ENCODE measurements at places on chromosomes 5 and 9.
A peak's percentile ranks its signal among the peaks of the same experiment; 100 is the strongest.

GRCh38 chr5:11047030-11047429 is 286.0 kb upstream of the DAP start:
- DNase-seq, result no peak

- no peak for DNase-seq
These were observed 17.4 kb downstream of the TMOD1 start for GRCh38 chr9:97518909-97519307.

GRCh38 chr5:75526070-75526469 is 14.4 kb downstream of the POLK start:
- no peak for DNase-seq

DNA sequence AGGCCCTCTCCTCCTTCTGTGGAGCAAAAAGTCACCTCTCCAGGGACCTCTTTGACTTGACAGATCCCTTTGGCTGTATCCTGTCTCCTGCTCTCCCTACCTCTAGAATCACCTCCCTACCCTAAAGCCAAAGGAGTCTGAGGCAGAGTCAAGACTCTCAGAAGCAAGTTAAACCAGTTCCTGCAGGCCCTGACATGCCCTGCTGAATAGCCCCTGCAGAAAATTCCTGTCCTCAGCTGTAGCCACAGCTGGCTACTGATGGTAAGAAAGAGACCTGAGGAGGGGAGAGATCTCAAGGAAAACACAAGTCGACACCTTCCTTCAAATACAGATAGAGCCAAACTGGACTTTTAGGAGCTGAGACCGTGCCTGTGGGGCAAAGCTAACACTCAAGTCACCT is 23.7 kb upstream of the UBAP2 start:
- DNase-seq, result peak; percentile 43

- DNase-seq, result no peak
These were observed 6.0 kb downstream of the DBN1 start for GRCh38 chr5:177467436-177467835.

DNA sequence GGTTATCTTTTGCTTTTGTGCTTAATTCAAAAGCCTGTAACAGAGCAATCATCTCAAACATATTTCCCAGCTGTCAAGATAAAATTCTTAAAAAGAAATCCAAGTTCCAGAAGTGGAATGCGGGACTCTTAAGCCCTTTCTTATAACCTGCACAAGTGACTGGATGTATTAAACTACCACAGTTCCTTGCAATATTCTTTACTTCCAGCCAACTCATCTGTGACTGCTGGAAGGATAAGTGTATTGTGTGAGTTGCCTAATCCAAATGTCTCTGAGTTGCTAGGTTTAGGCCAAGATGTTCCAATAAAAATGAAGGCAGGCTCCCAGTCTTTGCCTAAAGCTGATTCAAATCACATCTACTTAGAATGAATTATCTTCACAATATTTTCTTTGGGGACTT is 159.2 kb upstream of the SLC24A2 start:
- DNase-seq, result no peak

- DNase-seq, result peak; percentile 57
These were observed 1.4 kb downstream of the ODF2 start for GRCh38 chr9:128457207-128457606.

DNA sequence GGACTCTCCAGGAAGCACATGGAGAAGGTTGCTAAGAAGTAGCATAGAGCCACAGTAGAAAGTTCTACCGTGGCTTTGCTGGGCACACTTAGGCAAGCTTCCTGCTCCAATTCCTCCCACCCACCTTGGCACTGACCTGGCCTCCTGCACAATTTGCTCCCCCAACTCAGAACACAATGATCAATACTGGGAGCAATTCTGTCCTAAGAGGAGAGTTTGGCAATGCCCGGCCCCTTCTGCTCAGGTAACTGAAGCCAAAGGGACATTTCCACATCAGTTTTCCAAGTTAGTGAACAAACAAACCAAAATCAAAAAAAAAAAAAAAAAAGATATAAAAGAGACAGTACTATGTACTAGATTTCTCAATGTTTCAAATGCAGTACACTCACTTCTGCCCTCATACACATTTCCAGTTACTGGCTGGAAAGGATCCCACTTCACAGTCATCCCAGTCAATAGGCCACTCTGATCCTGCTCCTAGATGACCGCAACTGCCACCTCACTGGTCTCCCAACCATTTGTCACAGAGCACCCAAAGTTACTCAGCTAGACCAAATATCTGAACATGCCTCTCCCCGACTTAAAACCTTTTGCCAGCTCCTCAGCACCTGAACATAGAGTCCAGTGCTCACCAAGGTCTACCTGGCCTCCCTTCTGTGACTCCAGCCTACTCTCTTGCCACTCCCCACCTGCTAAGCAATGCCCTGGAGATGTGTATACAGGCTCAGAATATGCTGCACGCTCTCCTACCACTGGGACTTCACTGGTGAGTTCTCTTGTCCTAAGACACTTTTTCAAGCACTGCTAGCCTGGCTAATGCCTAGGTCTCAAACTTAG is 21.3 kb downstream of the ABCA1 start:
- DNase-seq, result no peak

GRCh38 chr5:65825408-65826328 is 100.7 kb upstream of the ERBIN start:
- DNase-seq, result no peak

GRCh38 chr9:4167728-4168127 is 132.1 kb downstream of the GLIS3 start:
- no peak for DNase-seq

- peak; percentile 44 for DNase-seq
These were observed 4.3 kb downstream of the FAM163B start for GRCh38 chr9:133604856-133605255.

DNA sequence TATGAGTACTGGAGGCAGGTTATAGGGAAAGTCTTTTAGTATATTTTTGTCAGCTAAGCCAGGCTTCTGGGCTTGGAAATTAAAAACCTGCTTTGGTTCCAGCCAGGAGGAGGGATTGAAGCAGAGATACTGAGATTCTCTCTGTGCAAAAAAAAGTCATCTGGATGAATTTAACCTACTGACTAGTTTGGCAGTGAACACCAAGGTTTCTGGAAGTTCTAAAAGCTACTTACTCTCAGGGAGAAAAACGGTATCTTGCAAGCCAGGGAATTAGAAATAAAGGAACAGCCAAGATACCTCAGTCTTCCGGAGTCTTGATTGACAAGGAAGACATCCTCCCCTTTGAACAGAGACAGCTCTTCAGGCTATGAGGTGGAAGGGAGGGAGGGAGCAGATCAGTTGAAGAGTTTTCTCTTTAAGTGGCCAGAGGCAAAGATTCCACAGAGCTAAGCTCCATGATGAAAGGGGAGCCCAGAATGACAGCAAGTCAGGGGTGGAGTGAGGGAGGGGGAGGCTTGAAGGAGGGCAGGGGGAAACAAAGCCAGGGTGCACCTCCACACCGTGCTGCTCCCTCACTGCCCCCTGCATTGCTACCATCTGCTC is 8.3 kb upstream of the ZBTB34 start:
- no peak for DNase-seq

- no peak for DNase-seq
These were observed 88.9 kb upstream of the BNC2 start for GRCh38 chr9:16959391-16959790.

DNA sequence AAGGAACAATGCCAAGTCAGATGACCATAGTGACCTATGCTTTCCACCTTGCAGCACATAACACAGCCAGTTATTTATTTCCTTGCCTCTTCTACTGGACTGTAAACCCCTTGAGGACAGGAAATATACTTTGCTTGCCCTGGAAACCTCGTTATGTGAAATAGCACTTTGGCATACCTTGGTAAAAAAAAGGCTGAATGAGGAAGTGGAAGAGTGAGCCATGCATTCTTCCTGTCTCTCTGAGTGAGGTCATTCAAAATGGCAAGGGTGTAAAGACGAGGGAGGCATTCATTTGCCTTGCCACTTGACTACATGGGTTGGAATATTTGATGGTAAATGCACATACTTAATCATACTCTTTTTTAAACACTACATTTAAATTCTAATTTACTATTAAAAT is 42.8 kb upstream of the SVEP1 start:
- DNase-seq, result no peak

DNA sequence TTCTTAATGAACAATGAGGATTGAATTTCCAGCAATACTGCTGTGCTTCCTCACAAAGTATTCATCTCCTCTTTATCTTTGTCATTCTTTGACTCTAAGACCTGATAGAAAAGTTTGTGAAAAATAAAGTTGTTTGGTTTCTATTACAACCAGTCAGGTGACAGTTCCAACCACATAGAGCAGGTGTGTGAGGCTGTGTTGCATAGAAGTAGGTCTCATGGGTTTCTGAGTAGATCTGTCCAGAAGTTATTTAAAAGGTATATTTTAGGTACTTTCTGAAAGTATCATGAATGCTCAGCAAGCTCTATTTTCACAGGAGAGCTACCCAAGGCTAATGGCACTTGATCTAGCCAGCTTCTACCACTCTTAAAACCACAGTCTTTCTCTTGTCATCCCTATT is 637.0 kb downstream of the DNAH5 start:
- DNase-seq, result no peak

DNA sequence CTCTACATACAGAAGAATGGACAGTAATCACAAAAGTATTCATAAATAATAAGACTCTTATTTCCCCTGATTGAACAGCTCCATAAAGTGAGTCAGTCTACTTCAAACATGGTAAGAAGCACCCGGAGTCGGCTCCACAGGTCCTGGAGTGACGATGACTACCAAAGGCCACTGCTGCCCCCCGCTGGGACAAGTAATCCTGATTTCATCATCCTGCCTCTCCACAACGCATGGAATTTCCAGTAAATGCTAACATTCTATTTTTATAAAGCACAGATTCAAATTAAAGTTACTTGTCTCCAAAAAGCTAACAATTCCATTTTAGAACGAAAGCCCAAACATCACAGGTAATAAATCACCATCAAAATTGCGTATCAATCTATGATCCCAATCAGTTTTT is 16.2 kb downstream of the ATPSCKMT start:
- peak; percentile 70 for DNase-seq

- peak; percentile 25 for DNase-seq
These were observed 154.5 kb downstream of the YIPF5 start for GRCh38 chr5:144015961-144016360.

- DNase-seq, result no peak
These were observed 218.0 kb downstream of the PIK3R1 start for GRCh38 chr5:68433526-68433922.

DNA sequence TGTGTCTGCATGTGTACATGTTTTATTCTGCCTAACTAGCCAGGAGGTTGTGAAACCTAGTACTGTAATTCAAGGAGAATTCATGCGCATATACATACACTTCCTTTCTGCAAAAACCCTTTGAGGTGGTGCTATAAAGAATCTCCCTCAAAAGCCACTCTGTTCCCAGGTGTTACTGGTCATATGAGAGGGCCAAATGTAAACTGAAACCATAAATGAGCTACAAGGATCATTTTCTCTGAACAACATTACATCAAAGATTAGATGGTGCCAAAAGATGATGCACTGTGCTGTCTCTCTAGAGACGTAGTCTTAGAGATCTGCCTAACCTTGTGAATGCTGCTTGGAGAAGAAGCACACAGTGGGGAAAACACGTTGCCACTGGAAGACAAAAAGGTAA is 15.7 kb downstream of the NREP start:
- DNase-seq, result no peak

DNA sequence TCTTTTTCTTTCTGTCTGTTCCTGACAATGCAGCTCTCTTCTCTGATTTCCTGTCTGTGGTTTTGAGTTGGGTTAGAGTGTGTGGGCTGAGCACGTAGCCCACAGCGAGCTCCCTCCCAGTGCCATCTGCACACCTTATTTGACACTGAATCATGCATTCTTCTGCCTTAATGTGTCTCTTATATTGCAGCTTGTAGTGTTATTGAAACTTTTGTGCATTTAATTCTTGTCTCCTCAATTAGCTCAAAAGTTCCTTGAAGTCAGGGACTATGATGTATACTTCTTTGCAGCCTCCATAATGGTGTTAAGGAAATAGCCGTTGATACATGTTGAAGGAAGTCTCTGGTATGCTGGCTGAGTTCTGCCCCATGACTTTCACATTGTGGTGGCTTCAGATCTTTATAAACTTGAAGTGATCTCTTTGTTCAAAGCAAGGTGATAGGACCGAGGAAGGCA is 576.2 kb upstream of the CLINT1 start:
- DNase-seq, result no peak

DNA sequence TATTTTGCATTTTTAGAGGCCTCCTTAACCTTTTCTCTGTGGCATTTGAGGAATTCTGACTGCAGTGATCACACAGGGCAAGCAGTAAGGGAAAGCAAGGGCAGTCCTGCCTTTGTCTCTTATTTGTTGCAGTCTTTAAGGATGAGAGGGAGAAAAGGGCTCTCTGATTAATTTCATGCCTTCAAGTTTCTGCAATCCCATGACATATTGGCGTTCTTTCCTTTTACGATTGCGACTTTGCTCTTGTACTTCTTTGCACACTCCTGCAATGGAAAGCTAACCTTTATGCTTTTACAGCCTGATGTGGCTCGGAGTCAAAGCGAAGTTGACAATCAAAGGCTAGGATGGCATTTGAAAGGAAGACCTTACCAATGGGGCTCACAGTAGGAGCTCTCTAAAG is 698.4 kb downstream of the DNAH5 start:
- peak; percentile 62 for DNase-seq

DNA sequence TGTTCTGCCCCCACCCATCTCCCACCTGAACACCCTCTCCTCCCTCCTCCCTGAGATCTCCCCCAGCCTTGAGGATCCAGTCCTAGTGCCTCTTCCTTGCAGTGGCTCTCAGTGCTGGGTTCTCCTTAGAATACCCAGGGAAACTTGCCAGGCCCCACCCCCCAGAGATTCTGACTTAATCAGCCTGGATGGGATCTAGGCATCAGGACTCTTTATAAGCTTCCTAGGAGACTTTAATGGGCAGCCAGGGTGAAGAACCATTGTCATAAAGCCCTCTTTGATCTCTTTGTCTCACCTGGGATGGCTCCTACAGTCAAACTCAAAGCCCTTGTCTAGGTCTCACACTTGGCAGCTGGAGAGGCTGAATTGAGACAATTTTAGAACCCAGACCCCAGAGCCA is 8.6 kb upstream of the GLIS3 start:
- no peak for DNase-seq

- DNase-seq, result no peak
These were observed 7.8 kb upstream of the GPX8 start for GRCh38 chr5:55151923-55152842.

GRCh38 chr9:137761032-137761431 is 116.5 kb upstream of the CACNA1B start:
- DNase-seq, result no peak

DNA sequence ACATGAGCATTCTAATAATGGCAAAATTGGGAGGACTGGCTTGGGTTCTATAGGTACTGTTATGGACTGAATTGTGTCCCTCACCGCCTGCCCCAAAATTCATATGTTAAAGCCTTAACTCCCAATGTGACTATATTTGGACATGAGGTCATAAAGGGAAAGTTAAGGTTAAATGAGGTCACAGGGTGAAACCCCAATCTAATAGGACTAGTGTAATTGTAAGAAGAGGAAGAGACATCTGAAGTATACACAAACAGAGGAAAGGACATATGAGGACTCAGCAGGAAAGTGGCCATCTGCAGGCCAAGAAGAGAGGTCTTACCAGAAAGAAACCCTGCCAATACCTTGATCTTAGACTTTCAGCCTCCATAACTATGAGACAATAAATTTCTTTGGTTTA is 23.1 kb downstream of the RNF180 start:
- no peak for DNase-seq

- no peak for DNase-seq
These were observed 384.2 kb downstream of the TAF11L14 start for GRCh38 chr5:18018472-18018871.

GRCh38 chr5:141783005-141783946 is 94.9 kb downstream of the PCDH1 start:
- DNase-seq, result peak; percentile 67

Measured in GM23338 (cell line).